ENCODE measurements at places on chromosomes 3 and 15.
A peak's percentile ranks its signal among the peaks of the same experiment; 100 is the strongest.

- no peak for DNase-seq
These were observed 8.0 kb upstream of the ACAP2 start for GRCh38 chr3:195450731-195451229.

GRCh38 chr3:14124223-14124614, 451 bp downstream of the CHCHD4 start:
- no peak for DNase-seq

DNA sequence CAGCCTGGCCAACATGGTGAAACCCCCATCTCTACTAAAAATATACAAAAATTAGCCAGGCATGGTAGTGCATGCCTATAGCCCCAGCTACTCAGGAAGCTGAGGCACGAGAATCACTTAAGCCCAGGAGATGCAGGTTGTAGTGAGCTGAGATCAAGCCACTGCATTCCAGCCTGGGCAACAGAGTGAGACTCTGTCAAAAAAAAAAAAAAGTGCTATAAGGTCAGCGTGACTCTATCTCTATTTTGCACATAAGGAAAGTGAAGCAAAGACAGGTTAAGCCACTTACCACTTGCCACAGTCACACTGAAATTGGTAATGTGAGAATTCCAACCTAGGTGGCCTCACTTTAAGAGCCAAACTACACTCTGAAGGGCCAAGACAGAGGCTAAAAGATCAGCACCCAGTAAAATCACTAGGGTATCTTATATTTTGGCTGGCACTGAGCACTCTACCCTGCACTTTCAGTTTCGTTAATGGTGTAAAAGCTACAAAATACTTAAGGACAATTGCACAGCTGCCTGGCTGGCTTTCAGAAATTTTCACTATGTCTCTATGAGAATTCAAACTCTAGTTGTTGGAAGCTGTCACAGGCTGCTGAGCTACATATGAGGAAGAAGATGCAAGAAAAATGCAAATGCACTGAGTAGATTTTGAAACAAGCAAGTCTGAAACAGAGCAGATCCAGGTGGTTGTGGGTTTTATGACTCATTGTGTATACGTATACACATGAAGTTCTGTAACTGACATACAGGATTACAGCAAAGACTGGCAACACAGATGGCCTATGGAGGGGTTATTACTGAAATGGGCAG, 32.7 kb downstream of the TRANK1 start:
- DNase-seq: peak; percentile 81

- DNase-seq: peak; percentile 72
These were observed 283.0 kb downstream of the UACA start for GRCh38 chr15:70480196-70480856.

DNA sequence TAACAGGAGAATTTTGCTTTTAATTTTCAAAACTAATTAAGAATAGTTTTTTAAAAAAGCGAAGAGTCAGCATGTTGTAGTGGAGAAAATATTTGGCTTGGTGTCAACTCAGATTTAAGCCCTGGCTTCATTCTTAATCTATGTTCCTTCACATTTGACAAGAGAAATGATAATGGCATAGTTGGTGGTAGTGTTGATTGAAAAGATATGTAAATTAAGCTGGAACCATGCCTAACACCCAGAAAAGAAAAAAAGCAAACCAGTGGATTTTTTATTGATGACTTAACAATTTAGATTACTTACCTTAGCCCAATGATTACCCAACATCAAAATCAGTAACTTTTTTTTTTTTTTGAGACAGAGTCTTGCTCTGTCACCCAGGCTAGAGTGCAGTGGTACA, 27.4 kb downstream of the TCAIM start:
- DNase-seq: no peak

- no peak for DNase-seq
These were observed 25.6 kb upstream of the RHO start for GRCh38 chr3:129502641-129503408.

DNA sequence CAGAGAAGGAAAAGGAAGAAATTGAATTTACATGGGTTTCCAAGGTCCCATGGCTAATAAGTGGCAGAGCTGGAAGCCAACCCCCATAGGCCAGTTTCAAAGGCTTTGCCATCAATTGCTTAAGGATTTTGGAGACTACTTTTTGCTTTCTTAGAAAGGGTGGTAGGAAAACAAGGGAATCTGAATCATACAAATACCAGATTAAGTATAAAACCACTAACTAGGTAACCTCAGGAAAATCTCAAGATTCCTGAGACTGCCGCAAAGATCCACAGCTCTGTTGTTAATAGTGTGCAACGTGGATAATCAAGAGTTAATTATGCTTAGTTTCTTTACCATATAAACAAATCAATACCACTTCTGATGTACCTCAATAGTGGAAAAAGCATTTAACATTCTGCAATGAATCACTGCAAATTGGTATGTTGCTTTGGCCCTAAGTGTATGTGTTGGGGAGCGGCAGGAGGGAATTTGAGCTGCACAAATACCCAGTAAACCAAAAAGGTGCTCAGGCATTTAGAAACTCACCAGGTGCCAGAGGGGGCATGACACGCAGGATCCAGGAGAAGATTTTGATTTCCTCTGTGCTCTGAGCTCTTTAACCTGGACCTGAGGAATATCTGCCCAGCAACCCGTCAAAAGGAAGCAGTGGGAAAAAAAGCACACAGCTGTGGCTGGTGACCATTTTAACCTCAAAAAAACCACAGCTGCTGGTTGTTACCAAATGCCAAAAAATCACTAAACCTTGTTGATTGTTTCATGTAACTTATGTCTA, 22.0 kb downstream of the AADAC start:
- DNase-seq: no peak

DNA sequence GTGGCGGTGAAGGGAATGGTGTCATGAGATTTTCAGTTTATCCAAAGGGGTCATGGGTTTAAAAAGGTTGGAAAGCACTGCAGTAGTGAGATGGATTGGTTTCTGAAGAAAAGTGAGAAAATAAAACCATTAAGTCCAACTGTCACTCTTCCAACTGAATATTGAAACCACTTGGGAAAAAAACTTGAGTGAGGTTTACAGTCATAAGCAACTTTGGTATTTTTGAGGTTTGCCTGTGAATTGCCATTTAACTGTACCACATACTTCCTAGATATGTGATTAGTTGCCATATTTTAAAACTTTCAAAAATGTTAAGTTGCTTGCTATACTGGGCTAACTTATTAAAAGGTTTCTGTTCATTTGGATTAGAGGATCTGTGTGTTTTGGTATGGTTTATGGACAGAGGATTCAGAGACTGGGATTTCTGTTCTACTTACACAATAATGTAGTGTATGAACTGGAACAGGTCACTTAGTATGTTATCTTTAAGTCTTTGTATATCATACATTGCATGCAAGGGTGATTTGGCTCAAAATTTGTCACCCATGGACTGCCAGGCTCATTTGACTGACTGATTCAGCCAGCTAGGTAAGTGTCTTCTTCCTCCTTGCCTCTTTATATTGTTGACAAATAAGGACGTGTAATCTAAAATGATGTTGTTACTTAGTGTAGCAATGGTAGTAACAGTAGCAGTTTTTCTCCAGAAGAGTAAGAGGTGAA, 201.4 kb upstream of the EOMES start:
- DNase-seq: no peak

- no peak for DNase-seq
These were observed 4.5 kb downstream of the HDC start for GRCh38 chr15:50260969-50261496.

GRCh38 chr3:172876297-172876696, 125.8 kb downstream of the ECT2 start:
- DNase-seq: no peak

GRCh38 chr3:35393901-35394799, 245.2 kb upstream of the ARPP21 start:
- no peak for DNase-seq

- no peak for DNase-seq
These were observed 235.3 kb upstream of the ST8SIA2 start for GRCh38 chr15:92158426-92158825.

- DNase-seq: no peak
These were observed 88.9 kb downstream of the PTPRG start for GRCh38 chr3:61650276-61650675.

DNA sequence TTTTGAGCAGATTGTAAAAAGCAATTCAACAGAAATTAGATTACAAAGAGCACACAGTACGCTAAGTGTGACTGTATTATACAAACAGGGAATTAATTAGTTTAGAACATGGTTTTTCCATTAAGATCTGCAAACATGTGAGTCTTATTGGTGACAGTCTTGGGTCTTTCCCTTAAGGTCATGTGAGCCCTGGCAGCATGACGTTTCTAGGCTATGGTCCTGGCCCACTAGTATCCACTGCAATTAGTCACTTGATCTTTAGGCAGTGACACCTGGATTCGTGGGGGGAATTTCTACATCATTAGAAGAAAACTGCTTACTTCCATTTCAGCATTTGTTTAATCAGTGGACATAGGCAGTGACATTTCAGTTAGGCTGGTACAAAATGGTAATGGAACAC, 360.2 kb upstream of the NR2F2 start:
- DNase-seq: no peak

DNA sequence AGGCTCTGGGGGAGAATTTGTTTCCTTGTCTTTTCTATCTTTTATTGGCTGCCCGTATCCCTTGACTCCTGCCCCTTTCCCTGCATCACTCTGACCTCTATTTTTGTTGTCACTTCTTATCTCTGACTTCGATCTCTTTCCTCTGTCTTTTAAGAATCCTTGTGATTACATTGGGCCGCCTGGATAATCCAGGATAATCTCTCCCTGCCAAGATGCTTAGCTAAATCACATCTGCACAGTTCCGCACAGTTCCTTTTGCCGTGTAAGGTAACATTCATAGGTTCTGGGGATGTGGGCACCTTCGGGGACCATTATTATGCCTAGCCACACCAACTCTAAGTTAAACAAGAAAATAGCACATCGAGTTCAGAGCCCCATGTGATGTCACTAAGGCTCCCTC, 103.0 kb upstream of the DPPA4 start:
- no peak for DNase-seq

- no peak for DNase-seq
These were observed 45.2 kb downstream of the SPRED1 start for GRCh38 chr15:38297623-38298388.

All from GM06990 (cell line).